Activated effector memory CD4-positive, alpha-beta T cell treated with anti-CD3 and anti-CD28 coated beads, Interleukin-2, amount 50 U/mL, for 16 hours (primary cell): ENCODE measurements at places on chromosomes 2 and 18.
A peak's percentile ranks its signal among the peaks of the same experiment; 100 is the strongest.

DNA sequence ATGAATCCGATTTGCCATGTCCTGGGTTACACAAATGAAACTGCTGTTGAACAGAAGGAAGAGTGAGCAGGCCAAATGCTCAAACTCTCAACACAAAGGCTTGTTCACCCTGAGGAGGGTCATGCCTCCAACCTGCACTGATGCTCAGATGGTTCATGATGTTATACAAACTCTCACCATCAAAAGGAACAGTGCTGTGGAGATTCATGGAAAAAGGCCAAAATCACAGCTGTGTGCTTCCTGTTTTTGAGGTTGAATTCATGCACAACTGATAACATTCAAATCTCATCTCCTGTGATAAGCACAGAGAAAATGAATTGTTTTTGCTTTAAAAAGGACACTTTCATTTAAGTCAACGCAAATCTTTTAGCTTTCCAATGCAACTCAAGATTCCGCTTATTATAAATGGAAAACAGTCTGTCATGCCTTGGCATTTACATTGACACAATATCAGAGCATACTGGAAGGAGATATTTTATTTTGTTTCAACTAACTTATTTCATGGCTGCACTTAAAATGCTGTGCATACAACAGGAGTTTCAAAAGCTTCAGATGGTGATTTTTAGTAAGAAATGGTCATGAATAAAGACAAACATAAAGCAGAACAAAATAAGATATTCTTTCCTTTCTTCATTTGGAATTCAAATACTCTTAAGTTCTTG lies 22.2 kb upstream of the TTN start:
- no peak for DNase-seq

- no peak for DNase-seq
Measured at GRCh38 chr18:54983041-54983686, 23.9 kb upstream of the CCDC68 start.

GRCh38 chr2:218833023-218833609 lies 1.5 kb upstream of the PRKAG3 start:
- no peak for DNase-seq

GRCh38 chr2:148067801-148068200 lies 46.9 kb downstream of the MBD5 start:
- no peak for DNase-seq

DNA sequence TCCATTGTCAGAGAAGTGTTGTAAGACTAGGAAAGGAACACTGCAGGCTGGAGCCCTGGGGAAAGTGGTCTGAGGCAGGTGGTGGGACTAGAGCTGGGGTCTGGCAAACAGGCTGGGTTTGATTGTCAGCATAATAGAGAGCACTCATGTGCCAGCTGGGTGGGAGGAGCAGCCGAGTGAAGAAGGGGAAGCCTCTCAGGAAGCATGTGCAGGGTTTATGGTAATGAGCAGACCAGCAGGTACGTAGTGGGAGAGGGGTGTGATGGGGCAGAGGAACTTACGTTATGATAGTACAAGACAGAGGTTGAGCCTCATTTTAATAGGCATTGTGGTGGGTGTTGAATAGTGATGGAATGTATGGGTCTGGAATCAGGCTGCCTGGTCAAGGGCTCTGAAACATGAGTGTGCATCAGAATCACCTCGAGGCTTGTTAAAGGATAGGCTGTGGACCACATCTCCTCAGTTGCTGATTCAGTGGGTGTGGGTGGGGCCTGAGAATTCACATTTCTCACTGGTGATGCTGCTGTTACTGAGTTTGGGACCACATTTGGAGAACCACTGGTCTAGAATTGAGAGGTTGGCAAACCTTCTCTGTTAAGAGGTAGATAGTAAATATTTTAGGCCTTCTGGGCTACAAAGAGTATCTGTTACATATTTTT lies 1.7 kb upstream of the MGAT5 start:
- DNase-seq = peak; percentile 69

DNA sequence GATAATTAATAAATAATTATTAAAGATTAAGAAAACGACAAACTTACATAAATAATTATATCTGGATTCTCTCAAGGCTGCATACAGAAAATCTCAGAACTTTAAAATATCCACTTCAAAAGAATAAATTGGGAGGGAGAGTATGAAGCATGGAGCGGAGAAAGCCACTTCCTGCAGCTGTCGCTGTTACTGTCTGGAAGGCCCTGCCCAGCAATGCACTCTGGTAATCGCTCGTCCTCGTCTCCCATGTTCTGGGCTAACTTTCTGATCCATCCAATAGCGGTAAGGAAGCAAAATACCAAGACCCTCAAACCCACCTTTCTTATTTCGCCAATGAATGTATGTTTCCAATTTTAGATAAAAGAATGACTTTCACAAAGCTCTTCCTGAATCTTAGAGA lies 26.7 kb downstream of the CYRIA start:
- no peak for DNase-seq

DNA sequence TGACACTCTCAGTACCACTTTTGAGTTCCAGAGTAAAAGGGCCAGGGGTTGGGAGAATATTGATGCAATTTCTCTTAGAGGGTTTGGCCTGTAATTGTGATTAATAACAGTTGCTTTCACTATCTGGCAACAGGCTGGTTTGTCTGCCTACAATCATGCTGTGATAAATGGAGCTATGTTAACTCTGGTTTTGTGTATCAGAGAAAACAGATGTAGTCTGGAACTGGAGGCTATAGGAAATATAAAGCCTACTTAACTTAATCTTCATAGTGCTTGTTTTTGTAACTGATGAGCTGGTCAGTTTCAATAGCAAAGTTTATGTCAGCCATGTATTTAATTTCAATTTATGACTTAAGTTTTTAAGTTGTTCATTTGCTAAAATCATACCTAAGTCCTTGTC lies 138.0 kb downstream of the AGPS start:
- no peak for DNase-seq

DNA sequence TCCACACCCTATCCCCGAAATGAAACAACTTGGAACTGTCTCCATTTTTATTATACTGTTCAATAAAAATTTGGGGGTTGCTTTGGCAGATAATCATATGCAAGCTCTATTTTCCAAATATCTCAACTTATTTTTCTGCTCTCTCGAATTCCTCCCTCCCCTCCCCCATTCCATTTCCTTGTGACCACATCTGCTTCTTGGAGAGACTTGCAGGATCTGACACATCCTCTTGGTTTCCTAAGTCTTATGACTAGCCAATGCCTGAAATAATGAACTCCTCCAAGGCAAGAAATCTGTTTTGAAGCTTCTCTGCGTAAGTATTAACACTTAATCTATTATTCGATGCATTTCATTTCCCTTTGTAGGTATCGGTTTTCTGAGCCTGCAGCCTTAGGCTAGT lies 16.1 kb downstream of the TGIF1 start:
- no peak for DNase-seq

DNA sequence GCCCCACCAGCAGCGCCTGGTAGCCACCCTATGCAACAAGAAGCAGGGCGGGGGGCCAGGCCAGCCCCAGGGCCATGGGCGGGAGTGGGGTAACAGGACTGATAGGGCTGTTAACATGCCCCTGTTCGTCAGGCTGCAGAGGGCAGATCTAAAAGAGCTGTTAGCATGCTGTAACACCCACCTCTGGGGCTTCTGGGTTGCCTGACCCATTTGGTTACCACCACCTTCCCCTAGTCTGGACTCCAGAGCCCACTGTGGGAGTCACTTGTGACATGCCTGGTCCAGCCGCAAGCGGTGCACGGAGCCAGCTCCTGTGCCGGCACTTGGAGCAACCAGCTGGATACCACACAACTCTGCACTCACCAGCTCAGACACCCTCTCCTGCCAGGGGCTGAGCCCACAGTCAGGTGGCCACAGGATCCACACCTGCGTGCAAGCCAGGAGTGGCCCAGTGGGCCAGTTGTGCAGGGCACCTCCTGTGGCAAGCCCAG lies 2.1 kb downstream of the METTL8 start:
- DNase-seq = no peak

GRCh38 chr2:25279091-25279651 lies 62.6 kb downstream of the DNMT3A start:
- DNase-seq = no peak

DNA sequence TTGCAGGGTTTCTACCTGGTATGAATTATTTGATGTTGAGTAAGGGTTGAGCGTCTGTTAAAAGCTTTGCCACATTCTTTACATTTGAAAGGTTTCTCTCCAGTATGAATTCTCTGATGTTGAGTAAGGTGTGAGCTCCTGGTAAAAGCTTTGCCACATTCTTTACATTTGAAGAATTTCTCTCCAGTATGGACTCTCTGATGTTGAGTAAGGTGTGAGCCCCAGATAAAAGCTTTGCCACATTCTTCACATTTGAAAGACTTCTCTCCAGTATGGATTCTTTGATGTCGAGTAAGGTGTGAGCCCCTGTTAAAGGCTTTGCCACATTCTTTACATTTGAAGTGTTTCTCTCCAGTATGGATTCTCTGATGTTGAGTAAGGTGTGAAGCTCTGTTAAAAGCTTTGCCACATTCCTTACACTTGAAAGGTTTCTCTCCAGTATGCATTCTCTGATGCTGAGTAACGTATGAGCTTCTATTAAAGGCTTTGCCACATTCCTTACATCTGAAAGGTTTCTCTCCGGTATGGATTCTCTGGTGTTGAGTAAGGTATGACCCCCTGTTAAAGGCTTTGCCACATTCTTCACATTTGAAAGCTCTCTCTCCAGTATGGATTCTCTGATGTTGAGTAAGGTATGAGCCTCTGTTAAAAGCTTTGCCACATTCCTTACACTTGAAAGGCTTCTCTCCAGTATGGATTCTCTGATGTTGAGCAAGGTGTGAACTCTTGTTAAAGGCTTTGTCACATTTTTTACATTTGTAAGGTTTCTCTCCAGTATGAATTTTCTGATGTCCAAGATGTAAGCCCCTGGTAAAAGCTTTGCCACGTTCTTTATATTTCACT lies 27.1 kb downstream of the ZNF519 start:
- no peak for DNase-seq

- DNase-seq = peak; percentile 68
Measured at GRCh38 chr2:238379096-238379810, 47.5 kb upstream of the ASB1 start.

GRCh38 chr18:34921226-34921625 lies 120.0 kb upstream of the MAPRE2 start:
- no peak for DNase-seq

- DNase-seq = no peak
Measured at GRCh38 chr18:25192065-25192464, 159.9 kb downstream of the ZNF521 start.

- DNase-seq = no peak
Measured at GRCh38 chr18:26703170-26703930, 155.0 kb upstream of the KCTD1 start.

DNA sequence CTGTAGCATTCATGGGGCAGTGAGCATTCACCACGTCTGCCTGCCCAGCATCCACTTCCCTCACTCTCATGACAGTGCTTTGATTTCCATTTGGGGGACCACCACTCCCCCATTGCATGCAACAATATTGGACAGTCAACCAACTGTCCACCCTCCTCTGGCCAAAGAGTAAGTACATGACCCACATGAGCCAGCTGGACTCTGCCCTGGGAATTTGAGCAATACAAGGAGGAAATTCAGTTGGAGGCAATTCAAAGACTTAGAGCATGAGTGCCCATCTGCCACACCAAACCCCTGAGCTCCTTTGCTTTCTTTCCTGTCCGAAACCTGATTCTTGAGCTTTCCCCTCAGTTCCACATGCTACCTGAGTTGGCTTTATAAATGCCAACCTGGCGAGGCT lies 41.7 kb upstream of the PNO1 start:
- DNase-seq = no peak

DNA sequence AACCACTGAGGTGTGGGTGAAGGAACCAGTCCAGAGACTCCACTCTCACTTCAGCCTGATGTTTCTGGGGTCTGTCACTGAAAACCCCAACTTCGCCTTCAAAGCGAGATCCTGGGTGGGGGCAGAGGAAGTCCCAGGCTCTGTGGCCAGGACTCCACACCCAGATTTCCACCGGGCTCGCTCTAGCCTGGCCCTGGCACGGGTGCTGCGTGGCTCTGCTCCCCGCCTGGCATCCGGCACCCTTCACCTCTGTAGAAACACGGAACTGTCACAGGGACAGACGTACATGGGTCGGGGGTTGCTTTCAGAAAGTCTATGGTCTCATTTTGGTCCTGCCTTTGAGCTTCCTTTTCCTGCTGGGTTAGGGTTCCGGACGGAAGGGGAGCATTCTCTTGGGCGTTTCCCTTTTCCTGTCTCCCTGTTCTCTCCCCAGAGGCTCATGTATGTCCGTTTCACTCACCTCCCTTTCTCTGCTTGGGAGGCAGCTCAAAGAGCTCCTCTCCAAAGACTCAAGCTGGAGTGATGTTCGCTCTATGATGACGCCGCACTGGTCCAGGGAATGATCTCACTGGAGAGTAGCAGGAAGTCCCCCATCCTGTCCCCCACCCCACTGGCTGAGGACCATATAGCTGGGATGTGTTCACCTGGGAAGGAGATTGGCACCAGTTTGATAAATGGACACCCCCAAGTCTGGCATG lies 41.5 kb downstream of the ODC1 start:
- no peak for DNase-seq

- DNase-seq = peak; percentile 90
Measured at GRCh38 chr2:95115418-95115817, 6.2 kb downstream of the MRPS5 start.

DNA sequence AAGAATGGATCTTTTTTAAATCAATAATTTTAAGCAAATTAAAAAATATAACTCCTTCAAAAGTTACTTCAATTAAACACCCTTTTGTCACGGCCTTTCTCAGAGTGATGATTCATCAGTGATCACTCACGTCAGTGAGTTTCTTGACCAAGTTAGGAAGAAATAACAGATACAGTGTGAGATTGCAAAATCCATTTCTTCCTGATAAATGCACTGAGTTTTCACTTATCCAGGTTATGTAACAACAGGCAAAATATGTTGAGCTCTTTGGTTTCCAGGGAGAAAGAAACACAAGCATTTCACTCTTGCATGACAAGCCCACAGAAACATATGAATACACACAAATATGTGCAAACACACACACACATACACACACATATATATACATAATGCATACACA lies 195.9 kb upstream of the CYRIA start:
- no peak for DNase-seq

GRCh38 chr18:58800582-58800981 lies 64.1 kb upstream of the ZNF532 start:
- no peak for DNase-seq

- DNase-seq = no peak
Measured at GRCh38 chr2:80117401-80117800, 187.2 kb downstream of the LRRTM1 start.

- no peak for DNase-seq
Measured at GRCh38 chr2:238241970-238242369, 2.1 kb upstream of the HES6 start.

DNA sequence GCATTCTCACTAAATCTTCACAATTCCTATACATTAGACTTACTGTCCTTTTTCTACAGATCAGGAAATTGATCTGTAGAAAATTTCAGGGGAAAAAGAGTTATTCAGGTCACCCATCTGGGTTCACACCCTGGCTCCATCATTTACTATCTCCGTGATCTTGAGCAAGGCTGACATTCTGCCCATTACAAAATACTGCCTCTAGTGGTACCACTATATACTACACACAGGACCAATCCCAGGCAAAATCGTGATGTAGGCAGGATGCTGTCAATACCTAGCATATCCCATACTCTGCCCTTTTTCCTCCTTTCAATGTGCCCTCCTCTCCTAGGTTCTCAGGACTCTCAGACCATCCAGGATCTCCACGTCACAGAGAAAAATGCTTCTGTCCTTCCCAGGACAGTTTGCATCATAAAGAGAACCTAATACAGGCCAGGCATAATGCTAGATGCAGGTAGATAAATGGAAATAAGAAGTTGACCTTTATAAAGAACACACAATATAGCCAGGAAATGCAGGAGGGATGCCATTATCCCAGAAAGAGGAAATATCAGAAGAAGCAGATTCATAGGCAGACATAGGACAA lies 101.9 kb downstream of the CDH20 start:
- DNase-seq = no peak

- DNase-seq = no peak
Measured at GRCh38 chr2:143679617-143680016, 550.4 kb downstream of the ARHGAP15 start.
